GM12891 (cell line): ENCODE measurements at places on chromosomes 11 and 22.
A peak's percentile ranks its signal among the peaks of the same experiment; 100 is the strongest.

DNA sequence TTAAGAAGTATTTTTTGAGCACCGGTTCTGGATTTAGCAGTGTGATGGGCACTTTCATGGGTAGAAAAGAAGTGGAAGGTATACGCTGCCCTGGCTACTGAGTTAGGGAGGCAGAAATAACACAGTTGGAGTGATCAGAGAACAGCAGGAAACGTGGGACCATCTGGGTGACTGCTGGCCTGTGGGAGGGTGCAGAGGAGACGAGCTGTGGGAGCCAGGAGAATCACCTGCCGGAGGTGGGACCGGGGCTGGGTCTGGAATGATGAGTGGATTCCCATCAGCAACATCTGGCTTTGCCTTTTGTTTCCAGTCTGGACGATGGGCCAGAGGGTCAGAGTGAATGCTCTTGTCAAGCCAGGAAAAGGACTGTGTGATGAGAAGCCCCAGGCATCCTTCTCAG is 66.5 kb downstream of the BARX2 start:
- no peak for DNase-seq

DNA sequence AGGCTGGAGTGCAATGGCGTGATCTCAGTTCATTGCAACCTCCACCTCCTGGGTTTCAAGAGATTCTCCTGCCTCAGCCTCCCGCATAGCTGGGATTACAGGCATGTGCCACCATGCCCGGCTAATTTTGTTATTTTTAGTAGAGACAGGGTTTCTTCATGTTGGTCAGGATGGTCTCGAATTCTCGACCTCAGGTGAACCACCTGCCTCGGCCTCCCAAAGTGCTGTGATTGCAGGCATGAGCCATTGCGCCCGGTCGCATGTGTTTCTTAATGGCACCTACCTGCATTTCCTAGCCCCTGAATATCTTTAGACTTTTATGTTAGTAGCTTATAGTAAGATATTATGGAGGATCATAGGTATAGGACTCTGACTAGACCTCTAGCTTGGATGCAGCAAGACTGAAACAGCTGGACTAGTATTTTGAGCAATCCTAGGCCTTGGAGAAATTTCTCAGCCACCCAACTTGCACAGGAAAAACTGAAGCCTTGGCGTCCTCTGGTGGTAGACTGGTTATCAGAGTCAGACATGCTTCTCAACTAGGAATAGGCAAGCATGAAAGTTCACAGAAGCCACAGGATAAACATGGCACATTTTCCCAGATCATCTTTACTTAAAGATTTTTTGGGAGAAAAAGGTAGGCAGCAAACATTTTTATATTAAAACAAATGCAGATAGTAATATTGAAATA is 22.7 kb upstream of the C1QTNF4 start:
- no peak for DNase-seq

DNA sequence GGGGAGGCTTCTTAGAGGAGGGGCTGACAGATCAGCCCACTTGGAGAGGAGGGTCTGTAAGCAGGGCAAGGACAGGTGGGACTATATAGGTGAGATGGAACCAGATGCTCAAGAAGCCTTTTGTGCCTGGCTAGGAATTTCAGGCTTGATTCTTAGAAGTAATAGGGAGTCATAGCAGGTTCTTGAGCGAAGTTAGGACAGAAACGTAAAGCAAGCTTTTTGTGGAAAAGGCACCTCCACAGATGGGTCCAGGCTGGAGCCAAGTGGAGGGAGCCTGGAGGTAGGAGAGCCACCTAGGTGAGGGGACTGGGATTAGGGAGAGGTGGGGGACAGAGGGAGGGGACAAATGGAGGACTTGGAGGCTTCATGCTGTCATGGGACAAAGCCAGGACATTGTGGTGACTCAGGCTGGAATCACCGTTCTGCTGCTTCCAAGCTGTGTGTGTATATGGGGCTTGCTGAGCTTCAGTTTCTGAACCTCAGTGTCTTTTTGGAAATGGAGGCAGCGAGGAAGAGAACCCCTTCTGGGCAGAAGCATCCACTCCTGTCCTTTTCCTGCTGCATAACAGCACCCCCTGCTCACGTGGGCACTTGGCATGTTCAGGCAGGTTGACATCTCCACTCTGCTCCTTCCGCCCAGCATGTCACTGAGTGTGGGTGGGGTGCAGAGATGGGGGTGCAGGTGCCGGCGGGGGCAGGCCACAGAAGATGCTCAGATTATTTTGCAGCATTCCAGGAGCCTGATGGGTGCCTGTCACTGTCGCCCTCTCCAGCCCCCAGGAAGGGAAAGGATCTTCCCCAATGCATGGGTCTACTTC is 58.0 kb downstream of the MCM5 start:
- no peak for DNase-seq

GRCh38 chr11:127461241-127462064 is 460.9 kb upstream of the KIRREL3 start:
- DNase-seq = no peak

DNA sequence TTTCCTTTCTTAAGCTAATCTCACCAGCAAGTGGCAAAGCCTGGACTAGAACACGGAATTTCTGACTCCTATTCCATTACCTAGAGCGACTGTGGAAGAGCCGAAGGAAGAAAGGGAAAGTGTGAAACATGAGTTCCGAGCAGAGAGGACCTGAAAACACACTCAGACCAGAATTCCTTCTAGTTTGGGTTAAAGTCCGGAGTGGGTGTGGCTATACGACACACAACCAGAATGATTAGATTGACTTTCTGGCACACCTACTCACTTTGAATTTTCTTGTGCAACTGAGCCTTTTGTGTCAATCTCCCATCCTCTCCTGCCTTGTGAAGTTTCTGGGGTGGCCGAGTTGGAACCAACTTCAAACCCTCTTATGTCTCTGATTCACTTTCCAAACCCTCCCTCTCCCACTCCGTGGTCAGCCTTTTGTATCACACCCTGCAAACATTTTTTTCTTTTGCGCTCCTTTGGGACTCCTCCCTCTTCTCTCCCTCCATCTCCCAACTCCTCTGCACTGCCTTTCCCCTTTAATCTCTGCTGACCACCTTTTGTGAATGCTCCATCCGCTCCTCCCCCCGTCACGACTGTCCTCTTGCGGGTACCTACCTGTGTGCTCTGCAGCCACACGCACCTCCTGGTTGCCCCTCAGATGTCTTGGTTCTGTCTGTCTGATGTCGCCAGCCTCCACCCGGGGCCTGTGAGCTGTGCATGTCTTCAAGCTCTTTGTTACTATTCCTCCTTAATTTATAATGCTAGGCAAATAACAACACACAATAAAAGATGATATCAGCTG is 86.3 kb upstream of the BLID start:
- no peak for DNase-seq

GRCh38 chr11:69867076-69868005 is 48.1 kb upstream of the FGF3 start:
- no peak for DNase-seq

GRCh38 chr11:94088906-94089305 is 39.7 kb upstream of the PANX1 start:
- no peak for DNase-seq

DNA sequence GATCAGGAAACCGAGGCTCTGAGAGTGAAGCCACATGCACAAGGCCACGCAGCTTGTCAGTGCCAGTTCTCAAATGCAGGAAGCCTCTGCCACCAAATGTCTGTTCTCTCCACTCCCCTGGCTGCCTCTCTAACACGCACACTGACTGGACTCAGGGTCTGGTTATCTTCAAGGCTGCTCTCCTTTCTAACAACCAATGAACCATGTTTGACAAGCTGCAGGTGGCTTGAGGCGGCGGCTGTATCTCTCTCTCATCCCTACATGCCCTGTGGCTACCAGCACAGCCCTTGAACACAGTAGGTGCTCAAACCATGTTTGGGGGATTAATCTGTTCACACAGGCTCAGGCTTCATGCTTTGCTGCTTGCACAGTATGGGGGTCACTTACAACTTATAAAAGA is 23.7 kb downstream of the MFNG start:
- DNase-seq = no peak

- peak; percentile 20 for DNase-seq
Measured at GRCh38 chr11:102390667-102391465, 43.9 kb downstream of the BIRC2 start.

GRCh38 chr11:102172127-102172848 is 62.0 kb downstream of the YAP1 start:
- no peak for DNase-seq

DNA sequence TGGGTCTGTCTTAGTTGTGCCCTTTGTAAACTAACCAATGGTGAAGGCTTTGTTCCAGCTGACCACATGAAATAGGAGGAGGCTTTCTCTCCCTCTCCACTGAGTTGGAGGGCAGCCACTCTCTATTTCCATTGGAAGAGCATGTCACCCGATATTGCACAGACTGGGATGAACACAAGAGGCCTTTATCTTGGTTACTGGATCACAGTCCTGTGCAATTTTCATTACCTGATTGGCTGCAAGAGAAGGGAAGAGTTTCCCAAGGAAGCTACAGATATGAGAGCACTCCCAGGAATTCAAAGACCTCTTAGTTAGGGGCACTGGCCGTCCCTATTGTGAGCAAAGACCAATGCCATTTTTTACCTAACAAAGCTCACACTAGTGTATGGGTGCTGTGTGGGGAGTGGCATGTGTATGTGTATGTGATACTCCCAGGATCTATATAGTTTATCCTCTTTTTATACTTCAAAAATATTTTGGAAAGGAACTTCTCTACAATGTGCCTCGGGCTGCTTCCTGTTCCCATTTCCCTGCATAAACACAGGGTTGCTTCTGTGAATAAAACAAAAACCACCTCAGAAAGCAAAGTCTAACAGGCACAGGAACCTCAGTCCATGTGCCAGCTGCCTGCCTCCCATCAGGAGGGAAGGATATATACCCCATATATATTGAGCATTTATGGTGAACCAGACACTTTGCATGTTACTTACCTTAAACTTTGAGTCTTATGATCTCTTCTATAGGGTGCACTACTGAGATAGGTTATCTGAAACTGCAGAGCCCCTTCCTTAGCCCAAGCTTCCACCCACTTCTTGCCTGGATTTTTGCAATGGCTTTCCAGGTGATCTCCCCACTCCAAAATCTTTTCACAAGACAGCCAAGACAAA is 126.5 kb downstream of the RASSF10 start:
- no peak for DNase-seq

- DNase-seq = no peak
Measured at GRCh38 chr11:36372101-36372771, 76.1 kb downstream of the PRR5L start.

GRCh38 chr11:34314936-34315335 is 42.9 kb downstream of the ABTB2 start:
- no peak for DNase-seq

- no peak for DNase-seq
Measured at GRCh38 chr11:75809991-75810390, 5.0 kb upstream of the UVRAG start.

- no peak for DNase-seq
Measured at GRCh38 chr11:115920841-115921480, 416.7 kb upstream of the CADM1 start.

- no peak for DNase-seq
Measured at GRCh38 chr11:37199082-37199481, 601.0 kb upstream of the RAG2 start.

- DNase-seq = no peak
Measured at GRCh38 chr11:119152043-119152442, 3.2 kb downstream of the ABCG4 start.

DNA sequence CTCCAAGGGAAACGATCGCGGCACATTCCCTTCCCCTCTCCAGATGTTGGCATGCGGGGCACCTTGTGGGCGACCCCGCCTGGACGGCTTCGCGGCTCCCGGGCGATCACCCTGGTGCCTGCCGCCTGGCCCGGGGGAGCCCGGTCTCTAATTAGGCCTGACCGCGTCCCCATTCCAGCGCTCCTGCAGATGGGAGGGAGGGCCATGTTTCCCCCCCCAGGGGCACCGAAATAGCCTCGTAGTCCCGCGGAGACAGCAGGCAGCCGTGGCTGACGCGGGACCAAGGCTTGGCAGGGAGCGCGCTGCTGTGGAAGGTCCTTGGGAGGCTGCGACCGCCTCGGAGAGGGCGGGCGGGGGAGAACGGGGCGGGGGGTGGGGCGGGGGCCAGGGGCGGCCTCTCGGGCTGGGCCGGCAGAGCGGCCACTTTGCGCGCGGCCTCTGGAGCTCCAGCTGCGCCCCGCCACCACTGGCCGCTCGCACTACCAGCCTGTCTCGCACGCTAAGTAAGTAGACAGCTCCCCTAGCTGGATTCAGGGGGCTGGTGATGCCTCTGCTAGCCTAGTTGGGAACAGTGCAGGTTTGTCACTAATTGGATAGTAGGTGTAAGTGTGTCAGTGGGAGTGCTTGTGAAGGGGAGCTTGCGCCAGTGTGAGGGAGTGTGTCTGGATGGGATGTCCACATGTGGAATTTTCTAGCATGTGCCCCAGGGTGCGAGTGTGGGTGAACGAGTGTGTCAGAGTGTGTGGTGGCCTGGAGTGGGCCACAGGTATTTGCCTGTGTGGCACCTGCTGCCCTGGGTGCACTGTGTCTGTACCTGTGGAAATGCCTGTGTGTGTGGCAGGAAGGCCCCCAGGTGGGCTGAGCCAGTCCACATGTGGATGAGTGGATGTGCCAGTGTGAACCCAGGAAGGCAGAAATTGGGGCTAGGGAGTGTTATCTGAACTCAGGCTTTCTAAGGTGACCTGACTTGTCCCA is at the start of gene INSC:
TSS of gene INSC (plus strand) at position 423 of the 975 bp plus-strand sequence. CDS start 34,252 bp downstream, outside the sequence.
- DNase-seq = no peak

DNA sequence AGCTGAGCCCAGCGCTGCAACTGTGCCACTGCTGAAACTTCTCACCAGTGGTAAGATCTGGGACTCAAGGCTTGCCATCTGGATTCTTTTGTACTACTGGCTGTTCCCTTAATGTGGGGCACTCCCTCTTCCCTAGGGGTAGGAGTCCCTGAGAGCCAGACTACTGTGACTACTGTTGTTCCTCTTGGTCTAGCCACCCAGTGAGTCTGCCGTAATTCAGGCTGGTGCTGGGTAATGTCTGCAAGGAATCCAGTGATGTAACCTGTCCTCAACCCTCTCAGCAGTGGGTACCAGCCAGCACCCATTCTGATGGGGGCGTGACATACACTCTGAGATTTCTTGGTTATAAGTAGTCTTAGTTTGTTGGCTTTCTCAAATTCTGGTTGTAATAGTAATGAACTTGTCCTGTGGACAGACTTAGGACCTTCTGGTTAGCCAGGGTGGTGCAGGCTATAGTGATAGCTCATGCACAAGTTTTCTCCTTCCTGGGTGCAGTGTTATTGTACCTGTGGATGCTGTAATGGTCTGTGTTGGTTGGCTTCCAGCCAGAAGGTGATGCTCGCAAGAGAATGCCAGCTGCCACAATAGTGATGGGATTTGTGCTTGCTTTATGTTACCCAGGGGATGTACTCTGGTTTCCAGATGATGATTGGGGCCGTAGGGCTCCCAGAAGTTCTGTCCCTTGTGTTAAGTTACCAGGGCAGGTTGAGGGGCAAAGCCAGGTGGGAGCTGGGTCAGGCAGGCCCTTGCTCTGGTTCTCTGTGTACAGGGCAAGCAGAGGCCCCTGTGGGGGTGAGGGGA is 65.5 kb downstream of the ARHGAP42 start:
- no peak for DNase-seq
